ENCODE measurements at places on chromosomes 5 and 9.

DNA sequence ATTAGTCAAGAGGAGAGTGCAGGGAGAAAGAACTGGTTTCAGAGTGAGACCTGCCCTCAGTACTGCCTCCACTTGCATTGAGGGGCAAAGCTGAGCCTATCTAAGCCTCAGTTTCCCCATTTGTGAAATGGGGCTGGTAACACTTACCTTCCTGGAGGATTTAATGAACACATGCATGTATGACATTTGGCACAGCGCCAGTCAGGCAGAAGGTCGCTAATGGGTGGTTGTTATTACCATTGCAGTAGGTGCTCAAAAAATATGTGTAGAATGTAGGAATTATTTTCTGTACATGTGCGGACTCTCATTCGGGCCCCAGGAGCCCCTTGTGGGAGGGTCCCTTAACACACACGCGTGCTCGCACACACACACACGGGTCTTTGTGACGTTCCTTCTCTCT lies 10.9 kb downstream of the FAT2 start:
- no peak for DNase-seq

DNA sequence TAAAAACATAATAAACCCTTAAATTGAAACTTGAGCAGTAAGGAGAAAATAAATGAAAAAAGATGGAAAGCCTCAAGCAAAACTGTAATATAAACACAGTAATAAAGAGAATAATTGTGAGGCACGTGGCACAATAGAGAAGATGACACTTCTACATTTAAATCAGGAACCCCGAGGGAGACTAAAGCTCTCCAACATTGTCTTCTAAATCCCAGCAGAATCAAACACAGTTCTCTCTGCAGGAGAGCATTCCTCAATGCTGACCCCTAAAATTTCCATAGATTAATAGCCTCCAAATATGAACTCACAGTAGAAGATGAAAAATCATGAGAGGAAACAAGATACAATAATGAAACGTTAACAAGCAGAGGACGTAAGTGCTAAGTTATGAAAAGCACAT lies 721.2 kb upstream of the COX7C start:
- no peak for DNase-seq

DNA sequence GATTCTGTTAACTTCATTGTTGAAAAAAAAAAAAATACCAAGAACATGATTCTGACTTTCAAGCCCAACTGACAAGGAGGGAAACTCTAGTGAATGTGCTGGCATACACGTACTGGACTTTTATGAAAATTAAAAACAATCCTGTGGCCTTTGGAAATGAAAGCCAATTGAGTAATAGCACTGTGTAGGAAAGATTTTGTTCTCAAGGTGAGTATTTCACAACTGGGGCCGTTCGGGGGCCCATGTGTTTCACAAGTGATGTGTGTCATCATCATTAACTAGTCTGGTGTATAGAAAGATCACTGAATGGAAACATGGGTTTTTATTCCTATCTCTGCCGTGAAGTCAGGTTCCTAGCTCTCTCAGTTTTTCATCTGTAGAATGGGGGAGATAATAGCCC lies 605.0 kb upstream of the CLINT1 start:
- DNase-seq, result no peak

DNA sequence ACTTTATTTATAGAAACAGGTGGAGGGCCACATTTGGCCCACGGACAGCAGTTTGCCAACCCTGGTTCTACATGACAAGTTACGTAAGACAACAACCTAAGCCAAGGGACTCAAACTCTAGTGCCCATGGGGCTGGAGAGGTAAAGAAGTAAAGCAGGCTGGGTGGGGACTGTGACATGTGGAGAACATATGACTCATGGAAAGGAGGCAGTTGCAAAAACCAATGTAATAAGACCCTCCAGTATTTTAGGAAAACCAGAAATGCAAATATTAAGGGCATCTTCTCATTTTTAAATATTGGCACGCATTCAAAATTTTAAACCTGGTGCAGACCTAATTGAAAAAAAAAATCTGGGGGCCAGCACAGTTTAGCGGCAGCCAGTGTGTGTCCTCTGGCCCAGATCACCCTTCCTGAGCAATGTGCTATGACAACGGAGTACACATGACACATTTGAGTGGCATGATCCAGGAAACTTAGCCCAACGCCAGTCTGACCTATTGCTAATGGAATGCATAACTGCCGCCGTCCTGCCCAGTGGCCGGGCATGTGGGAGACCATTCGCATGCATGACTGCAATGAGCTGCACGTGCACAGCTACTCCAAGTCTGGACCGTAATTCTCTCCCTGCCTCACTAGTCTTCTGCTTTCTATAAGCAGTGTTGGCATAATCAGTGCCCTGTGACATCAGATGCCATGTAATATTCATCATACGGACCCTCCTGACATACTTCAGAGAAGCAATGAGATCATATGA lies 97.2 kb downstream of the SH3TC2 start:
- no peak for DNase-seq

GRCh38 chr5:170597872-170598271 lies 94.1 kb downstream of the KCNIP1 start:
- DNase-seq, result no peak

All from progenitor cell of endocrine pancreas (in vitro differentiated cells).